ENCODE measurements at places on chromosomes 4 and X. TPM values are rescaled to one million over a fixed set of nuclear protein-coding genes. Genes with fewer than 3 reads are reported as not detected.

The UGT2B11 gene
- 0.09 TPM for polyA plus RNA-seq

The CMC4 gene
- polyA plus RNA-seq, result 15.1 TPM

The CSAG3 gene
- not detected for polyA plus RNA-seq

The DAPP1 gene
- not detected for polyA plus RNA-seq

The BEX4 gene
- 0.51 TPM for polyA plus RNA-seq

The RNF128 gene
- polyA plus RNA-seq, result 0.11 TPM

The DDX60 gene
- polyA plus RNA-seq, result 1.6 TPM

The NKX6-1 gene
- polyA plus RNA-seq, result 0.24 TPM

The NMU gene
- 0.13 TPM for polyA plus RNA-seq

- no peak for DNase-seq
Observed at GRCh38 chrX:63525491-63525890, 174.4 kb upstream of the SPIN4 start.

DNA sequence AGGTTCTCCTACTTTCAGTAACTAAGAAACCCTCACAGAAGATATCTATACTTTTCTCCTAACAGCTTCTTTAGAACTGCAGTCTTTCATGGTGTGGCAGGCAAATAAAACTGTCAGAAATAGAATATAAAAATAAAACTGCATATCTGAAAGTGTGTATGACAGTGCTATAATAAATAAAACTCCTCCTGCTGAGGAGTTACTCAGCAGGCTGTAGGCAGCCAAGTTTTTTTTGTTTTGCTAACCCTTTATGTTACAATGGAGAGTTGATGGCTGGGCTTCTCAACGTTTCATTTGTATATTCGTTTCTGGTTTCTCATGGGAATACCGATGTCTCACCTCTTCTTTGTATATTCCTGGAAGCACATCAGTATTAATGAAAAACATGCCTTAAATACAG, 18.2 kb upstream of the UGT2B10 start:
- no peak for DNase-seq

DNA sequence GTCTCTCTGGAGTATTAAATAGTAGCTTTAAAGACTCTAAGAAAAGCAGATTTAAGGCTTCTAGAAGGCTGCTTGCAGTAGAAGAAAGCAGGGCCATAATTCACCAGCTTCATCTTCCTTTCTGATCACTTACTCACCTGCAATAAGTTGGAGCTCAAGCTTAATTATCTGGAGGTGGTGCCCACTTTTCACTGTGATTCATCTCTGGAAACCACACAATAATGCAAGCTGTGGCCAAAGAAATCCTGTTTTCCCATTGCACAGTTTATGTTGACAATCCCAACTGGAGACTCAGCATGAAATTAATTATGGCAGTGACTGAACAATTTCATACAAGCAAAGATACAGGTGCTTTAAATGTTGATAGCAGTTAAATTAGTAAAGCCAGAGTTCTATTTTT, 14.7 kb downstream of the CWH43 start:
- DNase-seq, result no peak

DNA sequence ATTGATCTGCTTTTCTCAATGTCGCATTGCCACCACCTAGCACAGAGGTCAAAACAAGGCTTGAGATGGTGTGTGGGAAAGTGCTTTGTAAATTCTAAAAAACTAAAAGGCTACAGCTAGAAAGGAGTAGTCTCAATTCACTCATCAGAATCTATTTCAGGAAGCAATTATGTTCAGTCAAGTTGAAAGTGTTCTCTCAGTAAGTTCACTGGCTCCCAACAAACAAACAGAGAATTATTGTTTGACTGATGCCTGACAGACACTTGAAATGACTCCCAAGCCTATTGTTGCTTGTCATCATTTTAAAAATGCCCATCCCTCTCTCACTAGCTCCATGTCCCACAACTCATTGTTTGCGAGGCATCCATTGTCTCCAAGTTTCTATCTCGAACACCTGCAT, 419.6 kb upstream of the CPEB2 start:
- DNase-seq, result no peak

DNA sequence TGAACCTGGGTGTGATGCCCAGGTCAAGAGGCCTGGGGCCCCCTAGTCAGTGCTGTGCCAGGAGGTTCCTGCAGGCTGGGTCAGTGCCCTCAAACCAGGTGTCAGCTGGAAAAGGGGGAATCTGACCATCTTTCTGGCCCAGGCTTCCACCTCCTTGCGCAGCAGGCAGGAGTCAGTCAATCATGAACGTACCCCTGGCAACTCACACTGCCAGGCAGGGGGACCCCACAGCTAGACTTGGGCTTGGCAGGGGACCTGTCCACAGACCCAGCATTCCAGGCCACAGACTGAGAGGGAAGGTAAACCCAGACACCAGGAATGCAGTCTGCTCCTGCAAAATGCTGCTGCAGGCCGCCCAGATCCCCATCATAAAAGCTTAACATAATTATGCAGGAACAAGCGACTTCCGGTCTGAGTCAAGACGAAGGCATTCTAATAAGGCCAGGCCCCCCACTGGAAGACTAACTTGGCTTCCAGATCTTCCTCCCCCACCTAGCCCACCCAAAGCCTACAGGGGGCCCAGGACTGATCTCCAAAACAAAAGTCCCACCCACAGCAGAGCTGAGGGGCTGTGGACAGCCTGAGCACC, 156.3 kb downstream of the BCOR start:
- no peak for DNase-seq

- no peak for DNase-seq
Observed at GRCh38 chr4:53821179-53821851, 230.0 kb upstream of the LNX1 start.

DNA sequence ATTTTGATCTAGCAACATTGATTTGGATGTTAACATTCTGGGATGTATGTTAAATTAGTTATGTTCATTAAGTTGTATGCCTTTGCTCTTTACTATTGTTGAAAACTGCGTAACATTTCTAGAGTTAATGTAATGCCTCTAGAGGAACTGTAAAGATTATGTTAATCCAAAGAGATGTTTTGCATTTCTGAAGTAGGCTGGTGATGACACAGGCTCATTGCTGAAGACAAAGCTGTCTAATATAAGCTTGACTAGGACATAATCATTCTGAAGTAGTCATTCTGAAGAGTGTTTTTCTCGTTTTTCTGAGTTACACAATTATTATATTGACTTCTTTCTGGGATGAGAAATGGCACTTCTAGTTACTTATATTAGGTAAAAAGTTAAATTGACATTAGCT, 72.9 kb downstream of the LRP2BP start:
- DNase-seq, result no peak

DNA sequence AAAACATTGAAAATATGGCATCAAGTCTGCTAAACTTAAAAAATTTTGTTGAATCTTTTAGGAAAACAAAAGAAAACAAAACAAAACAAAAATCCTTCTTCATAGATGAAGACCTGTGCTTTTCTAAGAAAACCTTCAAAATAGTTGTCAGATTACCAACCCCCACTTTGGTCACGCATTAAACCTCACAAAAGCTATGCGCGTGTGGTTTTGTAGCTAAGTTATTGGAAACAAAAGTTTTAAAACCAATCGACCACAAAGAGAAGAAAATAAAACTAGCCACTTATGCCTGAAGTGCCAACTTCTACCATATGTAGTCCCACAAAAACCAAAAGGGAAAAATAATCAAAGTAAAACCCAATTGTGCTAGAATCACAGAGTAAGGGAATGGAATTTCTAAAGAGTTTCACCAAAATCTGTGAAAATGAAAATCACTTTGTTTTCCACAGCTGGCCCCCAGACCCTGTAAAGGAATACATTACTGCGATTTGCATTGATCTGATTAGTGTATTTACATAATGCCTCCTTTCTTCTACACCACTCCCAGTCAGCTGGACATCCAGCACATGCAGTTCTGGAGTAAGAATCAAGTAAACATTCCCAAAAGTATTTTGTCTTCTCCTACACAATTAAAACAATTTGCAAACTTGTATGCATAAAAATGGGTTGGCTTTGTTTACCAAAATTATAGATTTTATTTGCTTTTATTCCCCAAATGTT, 330.1 kb upstream of the DKK2 start:
- no peak for DNase-seq

- DNase-seq, result no peak
Observed at GRCh38 chr4:20353646-20354045, 101.9 kb downstream of the SLIT2 start.

GRCh38 chrX:20315140-20315539, 48.4 kb upstream of the RPS6KA3 start:
- no peak for DNase-seq

- DNase-seq, result peak; percentile 61
Observed at GRCh38 chrX:40579900-40580536, 752 bp upstream of the ATP6AP2 start.

- DNase-seq, result no peak
Observed at GRCh38 chr4:1686440-1687036, 2.4 kb upstream of the FAM53A start.

GRCh38 chrX:14125462-14125861, 95.8 kb upstream of the GEMIN8 start:
- no peak for DNase-seq

- DNase-seq, result peak; percentile 11
Observed at GRCh38 chr4:102578819-102579218, 77.7 kb downstream of the NFKB1 start.

GRCh38 chr4:148068065-148068911, 336.4 kb downstream of the ARHGAP10 start:
- DNase-seq, result no peak

DNA sequence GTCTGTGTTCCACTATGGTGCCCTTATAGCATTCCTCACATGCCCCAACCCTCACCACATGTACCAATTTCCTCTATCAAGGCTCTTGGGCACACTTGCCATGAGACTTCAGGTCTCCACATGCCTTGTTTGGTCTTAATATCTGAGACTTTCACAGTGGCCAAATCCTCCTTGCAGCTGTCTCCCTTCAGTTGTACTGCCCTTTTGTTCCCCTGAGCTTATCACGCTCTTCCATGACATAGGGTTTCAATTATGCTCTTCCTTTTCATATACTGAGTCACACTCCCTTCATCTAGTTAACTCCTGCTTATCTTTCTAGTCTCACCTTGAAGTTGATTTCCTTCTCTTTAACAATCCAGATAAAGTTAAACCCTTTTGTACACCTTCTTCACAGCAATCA, 212.9 kb downstream of the PDHA2 start:
- no peak for DNase-seq

DNA sequence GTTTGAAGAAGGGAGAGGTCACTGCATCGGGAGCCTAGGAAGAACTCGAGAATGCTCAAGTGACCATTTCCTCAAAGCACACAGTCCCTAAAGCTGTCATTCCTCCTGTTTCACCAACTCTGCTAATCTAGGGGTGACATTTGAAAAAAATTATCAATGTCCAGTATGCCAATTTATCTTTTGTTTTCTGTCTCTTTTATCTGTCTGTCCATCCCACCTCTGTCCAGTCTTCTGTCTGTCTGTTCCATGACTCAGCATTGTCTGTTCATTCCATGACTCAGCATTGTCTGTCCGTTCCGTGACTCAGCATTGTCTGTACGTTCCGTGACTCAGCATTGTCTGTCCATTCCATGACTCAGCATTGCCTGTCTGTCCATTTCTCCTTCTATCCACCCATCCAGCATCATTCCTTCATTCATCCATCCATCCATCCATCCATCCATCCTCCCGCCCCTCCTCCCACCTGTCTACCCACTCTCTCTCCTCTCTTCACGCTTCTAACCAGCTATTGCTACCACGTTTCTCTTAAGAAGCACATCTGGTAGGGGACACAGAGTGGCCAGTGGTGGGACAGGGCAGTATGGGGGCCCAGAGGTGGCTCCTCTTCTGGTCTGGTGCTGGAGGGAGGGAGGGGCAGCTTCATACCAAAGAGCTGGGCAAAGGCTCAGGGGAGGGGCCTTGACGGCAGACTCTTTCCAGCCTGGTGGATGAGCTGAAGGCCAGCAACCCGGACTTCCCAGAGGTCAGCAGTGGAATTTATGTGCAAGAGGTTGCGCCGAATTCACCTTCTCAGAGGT, 34.1 kb downstream of the HTRA3 start:
- peak; percentile 89 for DNase-seq

DNA sequence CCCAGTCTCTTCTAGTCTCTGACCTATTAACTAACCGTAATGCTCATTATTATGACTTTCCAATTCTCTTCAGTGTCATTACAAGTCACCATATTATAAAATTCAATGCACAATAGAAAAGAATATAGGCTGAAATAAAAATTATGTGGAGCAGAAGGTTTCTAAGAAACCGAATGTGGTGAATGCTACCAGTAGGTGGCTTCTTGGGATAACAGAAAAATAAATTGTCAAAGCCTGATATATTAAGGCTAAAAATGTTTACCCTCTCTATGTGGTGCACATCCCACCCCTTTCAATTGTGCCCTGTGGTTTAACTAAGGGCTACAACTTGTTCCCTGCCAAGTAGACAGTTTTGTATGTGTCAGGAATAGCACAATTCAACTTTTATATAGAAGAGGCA, 624.6 kb upstream of the TECRL start:
- DNase-seq, result no peak

DNA sequence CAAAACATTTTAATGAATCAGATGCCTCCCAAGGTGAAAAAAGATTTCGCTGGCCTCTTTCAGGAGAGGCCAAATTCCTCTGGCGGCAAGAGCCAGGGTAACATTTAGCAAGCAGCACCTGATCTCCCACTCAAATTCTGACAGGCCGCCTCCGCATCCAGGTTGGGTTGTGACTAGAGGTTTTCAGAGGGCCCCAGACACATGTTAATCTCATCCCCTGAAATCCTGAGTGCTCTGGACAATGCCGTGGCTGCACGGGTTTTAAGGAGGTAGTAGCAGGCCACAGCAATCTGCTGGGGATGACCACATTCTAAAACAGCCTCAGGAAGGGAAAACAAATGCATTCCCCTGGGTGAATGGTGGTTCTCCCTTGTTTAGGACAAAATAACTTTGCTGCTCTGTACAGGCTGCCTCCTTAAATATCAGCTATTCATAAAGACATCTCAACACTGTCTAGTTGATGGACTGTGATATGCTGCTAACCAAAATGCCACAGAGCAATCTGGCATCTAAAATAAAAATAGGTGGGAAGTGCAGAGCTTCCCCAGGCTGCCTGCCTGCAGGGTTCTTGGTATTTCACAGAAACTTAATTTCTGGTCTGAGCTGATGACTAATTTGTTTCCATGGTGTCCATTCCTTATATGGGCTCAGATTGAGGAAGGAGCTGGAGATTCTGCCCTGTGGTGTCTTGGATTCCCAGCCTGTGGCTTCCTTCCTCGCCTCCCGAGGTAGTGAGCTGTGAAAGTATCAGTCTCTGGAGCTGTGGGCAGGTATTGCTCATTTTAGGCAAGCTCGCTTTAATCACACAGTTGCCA, 202.0 kb downstream of the DCLK2 start:
- no peak for DNase-seq

DNA sequence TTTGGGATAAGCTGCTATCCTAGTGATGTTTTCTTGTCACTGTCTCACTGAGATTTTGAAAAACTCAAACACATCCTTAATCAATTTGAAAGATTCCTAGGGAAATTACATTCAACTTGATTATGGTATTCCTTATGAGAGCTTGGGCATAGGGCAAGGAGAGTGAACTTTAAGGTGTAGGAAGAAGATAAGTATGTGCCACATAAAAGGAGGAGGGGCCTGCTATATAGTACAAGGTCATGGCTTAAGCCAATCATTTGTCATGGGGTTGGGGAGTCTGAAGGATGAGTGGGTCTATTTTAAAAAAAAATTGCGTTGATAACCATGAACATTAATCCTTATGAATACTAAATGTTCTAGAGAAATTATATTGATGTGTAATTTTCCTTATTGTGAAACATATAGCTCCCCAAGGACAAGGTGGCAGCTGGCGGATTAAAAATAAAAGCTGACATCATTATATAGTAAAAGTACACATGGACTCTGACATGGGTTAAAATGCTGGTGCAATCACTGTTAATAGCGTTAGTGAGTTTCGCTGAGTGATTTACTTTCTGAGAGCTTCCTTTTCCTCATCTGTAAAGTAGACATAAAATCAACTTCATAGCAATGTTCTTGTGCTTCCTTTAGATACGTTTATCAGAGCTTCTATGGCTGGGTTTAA, 17.4 kb downstream of the GALNT7 start:
- no peak for DNase-seq

GRCh38 chrX:105820247-105820646, 2.1 kb upstream of the NRK start:
- no peak for DNase-seq

All from A549 (cell line).